ENCODE measurements at places on chromosomes 2 and 18.
A peak's percentile ranks its signal among the peaks of the same experiment; 100 is the strongest.

DNA sequence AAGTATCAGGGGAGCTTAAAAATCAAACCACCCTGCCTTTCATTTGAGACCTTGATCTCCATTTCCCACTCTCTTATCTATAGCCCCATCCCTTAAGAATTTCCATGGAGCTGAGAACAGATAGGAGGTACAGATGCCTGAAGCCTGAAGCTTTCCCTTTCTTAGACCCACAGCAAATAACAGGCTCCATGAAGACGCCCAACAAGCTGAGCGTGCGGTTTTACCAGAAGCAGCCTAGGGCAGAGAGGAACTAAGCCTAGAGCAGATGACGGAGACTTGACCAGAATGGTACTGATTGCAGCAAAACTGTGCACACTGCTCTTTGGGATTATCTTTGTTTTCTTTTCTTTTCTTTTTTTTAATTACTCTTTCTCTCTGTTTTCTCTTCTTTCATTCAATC lies 1.7 kb upstream of the ERBB4 start:
- H3K36me3 ChIP-seq = peaks cover 2% of the 10 kb centered on the region
- no peak overlapping the region for H3K4me3 ChIP-seq
- DNase-seq = no peak

DNA sequence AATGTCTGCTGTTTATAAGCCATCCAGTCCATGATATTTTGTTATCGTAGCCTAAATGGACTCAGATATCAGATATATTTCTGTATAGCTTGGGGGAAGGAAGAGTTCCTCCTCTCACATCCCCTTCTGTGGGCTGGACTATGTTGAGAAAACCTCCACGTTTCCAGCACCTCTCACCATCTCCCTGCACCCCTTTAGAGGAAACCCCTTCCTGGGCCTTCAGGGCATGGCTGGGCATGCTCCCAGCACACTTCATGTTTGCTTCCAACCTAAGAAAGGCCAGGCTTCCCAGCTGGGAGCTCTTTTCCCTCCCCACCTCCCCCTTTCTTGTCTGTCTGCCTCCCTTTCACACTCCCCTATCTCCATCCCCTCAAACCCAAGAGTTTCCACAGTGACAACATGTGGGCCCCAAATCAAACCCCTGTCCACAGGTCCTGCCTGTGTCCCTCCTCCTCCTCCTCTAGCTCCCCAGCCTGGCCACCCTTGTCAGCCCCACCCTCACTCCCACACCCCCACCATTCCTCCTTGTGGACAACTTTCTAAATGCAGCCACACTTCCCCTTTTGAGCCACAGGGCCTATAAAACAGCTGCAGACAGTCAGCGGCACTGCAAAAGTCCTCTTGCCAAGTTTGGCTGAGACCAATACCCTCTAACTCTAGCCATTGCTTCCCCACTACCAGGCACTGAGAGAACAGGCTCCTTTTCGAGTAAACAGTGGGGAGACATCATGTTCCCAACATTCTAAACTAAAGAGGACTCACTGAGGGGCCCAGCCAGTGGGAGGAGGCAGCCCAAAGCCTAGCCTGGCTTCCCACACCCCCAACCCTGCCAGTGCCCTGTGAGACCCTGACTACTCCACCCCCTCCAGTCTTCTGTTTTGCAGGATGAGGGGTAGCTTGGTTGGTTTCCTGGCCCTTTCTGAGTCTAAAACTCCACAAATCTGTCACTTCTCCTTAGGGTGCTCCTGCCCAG lies 120.5 kb downstream of the ZFP36L2 start:
- H3K36me3 ChIP-seq = peaks cover 6% of the 10 kb centered on the region
- DNase-seq = no peak
- H3K4me3 ChIP-seq = no peak overlapping the region
- H3K4me1 ChIP-seq = peaks cover 4% of the 10 kb centered on the region

DNA sequence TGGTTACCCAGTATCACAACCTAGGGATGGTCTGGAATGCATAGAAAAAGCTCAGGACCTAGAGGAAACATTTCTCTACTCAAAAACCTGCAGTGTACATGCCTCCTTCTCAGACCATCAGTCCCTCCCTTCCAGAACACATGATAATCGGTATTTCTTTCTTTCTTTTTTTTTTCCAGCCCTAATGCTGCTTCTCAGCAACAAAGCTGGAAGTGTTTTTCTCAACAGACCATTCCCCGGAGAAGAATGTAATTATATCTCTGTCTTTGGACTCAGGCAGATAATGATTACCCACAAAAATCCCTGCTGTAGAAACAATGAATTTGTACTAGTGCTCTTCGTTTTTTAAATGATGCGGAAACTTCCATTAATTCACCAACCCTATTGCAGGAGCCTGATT lies 44.1 kb upstream of the NDUFV2 start:
- H3K27ac ChIP-seq = no peak overlapping the region
- no peaks in the 10 kb centered on the region for H3K36me3 ChIP-seq
- H3K4me3 ChIP-seq = no peak overlapping the region
- no peak for DNase-seq

GRCh38 chr2:152186262-152186661 lies 10.7 kb upstream of the STAM2 start:
- H3K27ac ChIP-seq = no peak overlapping the region
- H3K4me1 ChIP-seq = peaks cover 13% of the 10 kb centered on the region
- no peak for DNase-seq
- no peak overlapping the region for H3K4me3 ChIP-seq

DNA sequence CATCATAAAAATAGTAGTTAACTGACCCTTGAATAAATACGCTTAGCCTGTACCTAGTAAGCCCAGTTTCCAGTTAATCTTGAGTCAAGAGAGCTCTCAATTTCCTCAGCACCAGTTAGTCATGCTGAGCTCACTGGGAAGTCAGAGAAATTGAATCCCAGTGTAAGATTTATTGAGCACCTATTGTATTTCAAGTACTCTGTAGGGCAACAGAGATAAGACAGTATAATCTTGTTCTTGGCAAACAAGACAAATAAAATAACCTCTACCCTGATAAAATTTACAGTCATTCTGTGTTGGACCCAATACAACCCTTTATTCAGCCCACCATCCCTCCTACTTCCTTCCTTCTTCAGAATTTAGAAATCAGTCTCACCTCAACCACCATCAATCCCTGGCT lies 71.9 kb upstream of the NRP2 start:
- H3K4me3 ChIP-seq = peak overlapping the region; percentile 28
- peaks cover 38% of the 10 kb centered on the region for H3K4me1 ChIP-seq
- no peak overlapping the region for H3K27ac ChIP-seq
- H3K36me3 ChIP-seq = no peaks in the 10 kb centered on the region
- peaks cover 12% of the 10 kb centered on the region for H3K27me3 ChIP-seq

DNA sequence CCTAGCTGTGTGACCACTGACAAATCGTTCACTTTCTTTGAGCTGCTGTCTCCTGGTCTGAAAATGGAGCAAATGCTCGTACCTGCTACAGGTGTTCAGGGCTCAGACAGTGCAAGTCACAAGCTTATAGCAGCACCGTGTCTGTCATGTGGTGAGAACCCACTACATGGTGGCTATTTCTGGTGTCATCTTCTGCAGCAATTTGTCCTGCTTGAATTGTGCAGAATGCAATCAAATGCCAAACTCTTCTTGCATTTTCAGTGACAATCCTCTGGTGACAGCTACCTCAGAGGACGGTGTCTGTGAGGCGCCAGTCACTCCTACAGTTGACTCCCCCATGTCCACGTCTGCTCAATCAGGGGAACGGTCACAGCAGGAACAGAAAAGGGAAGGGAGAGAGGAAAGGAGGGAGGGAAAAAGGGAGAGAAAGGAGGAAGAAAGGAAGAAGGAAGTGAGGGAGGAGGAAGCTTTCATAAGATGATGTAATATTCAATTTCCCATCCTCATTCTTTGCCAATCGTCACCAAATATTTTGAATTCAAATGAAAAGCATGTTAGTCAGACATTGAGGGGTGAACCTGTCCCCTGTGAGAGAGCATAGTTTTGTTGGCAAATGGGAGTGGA lies 122.2 kb downstream of the BCL2 start:
- no peaks in the 10 kb centered on the region for H3K27me3 ChIP-seq
- no peak overlapping the region for H3K4me3 ChIP-seq
- H3K36me3 ChIP-seq = peaks cover 12% of the 10 kb centered on the region
- H3K27ac ChIP-seq = no peak overlapping the region

DNA sequence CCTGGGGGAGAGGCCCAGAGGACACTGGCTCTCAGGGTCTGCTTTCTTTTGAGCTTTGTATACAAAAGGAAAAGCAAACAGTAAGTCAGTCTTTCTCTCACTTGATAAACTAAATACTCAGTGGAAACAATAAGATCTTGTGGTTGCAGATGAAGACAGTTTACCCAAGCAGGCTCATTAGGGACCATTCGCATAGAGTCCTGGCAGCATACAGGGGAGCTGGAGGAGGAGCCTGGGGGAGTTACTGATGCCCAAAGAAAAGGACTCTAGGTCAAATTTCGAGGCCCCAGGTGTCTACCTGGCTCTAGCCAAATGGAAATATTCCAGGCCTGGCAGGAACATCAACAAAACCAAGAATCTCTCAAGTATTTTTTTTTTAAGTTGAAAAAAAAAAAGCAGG lies 225.3 kb downstream of the CNTNAP5 start:
- no peaks in the 10 kb centered on the region for H3K4me1 ChIP-seq
- no peaks in the 10 kb centered on the region for H3K27me3 ChIP-seq
- H3K27ac ChIP-seq = no peak overlapping the region
- no peak overlapping the region for H3K4me3 ChIP-seq

- no peak for DNase-seq
- no peak overlapping the region for H3K27ac ChIP-seq
- H3K4me1 ChIP-seq = no peaks in the 10 kb centered on the region
- H3K4me3 ChIP-seq = no peak overlapping the region
Observed at GRCh38 chr2:1680222-1681016, 63.9 kb downstream of the PXDN start.

DNA sequence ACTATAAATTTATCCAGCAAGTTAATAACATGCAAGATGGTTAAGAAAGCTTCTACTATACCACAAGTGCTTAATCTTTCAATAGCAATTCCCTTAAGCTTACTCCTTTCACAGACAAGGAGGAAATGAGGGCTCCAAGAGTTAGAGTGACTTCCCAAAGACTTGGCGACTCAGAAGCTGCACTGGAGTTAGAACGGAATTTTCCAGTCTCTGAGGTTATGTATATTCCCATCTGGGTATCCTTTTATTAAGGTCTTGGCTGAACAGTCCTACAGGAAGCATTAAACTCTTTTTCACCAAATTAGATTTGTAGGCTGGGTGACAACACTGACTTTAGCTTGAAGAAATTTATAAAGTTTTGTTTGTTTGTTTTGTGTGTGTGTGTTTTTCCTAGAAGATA lies 256.9 kb upstream of the DPP10 start:
- no peak overlapping the region for H3K4me3 ChIP-seq
- no peaks in the 10 kb centered on the region for H3K36me3 ChIP-seq
- H3K4me1 ChIP-seq = no peaks in the 10 kb centered on the region
- H3K27ac ChIP-seq = no peak overlapping the region
- DNase-seq = no peak

DNA sequence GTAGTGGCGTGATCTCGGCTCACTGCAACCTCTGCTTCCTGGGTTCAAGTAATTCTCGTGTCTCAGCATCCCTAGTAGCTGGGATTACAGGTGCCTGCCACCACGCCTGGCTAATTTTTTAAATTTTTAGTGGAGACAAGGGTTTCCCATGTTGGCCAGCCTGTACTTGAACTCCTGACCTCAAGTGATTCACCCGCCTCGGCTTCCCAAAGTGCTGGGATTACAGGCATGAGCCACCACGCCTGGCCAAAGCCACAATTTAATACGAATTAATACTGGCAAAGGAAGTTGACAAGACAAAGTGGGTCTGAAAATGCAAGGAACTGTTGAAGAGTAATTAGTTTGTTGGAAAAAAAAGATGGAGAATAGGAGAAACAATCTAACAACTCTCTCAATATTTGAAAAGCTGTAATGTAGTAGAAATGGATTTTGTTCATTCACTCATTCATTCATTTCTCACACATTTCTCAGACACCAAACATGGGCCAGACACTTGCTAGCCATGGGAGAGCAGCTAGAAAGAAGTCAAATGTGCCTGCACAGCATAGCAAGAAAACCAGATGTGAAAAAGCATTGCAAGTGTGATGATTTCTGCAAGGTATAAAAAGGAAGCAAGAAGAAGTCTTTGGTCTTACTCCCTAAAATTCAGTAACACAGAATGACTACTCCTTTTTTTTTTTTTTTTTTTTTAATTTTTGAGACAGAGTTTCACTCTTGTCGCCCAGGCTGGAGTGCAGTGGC lies 39.4 kb upstream of the ATL2 start:
- no peak overlapping the region for H3K27ac ChIP-seq
- no peak for DNase-seq
- H3K27me3 ChIP-seq = peaks cover 5% of the 10 kb centered on the region
- H3K4me3 ChIP-seq = no peak overlapping the region
- H3K4me1 ChIP-seq = no peaks in the 10 kb centered on the region

DNA sequence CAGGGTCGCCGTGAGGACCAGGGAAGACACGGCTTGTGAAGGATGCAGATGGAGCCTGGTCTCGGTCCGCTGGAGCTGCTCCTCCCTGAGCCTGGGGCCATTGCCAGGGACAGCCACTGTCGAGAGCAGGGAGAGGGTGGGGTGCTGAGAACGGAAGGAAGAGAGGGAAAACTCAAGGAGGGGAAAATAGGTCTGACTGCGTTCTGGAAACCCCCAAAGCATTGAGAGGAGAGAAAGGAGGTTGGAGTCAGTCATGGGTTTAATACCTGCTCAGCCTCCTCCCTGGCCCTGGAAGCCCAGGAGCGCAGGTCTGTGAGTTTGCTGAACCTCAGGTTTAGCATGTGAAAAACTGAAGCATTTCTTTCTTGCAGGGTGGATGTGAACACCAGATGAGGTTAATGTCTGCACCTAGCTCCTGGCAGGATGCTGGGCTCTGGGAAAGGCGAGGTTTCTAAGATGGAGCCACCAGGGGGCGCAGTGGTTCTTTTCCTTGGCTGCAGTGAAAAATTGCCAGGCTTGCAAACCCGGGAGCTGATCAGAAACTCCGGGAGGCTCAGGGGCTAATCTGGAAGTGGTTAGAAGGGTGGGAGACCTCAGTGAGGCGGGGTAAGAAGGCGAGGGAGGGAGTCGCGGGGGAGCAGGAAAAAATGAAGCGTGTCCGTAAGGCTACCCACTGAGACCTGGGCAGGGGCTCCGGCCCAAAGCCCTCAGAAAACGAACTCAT lies 33.6 kb upstream of the RNF149 start:
- H3K36me3 ChIP-seq = no peaks in the 10 kb centered on the region
- H3K27ac ChIP-seq = no peak overlapping the region
- peaks cover 33% of the 10 kb centered on the region for H3K4me1 ChIP-seq
- DNase-seq = peak; percentile 46

GRCh38 chr2:162062559-162062958 lies 11.5 kb downstream of the DPP4 start:
- H3K4me3 ChIP-seq = peak overlapping the region; percentile 77
- peaks cover 93% of the 10 kb centered on the region for H3K4me1 ChIP-seq
- peaks cover 55% of the 10 kb centered on the region for H3K36me3 ChIP-seq
- no peak for DNase-seq
- H3K27me3 ChIP-seq = no peaks in the 10 kb centered on the region

DNA sequence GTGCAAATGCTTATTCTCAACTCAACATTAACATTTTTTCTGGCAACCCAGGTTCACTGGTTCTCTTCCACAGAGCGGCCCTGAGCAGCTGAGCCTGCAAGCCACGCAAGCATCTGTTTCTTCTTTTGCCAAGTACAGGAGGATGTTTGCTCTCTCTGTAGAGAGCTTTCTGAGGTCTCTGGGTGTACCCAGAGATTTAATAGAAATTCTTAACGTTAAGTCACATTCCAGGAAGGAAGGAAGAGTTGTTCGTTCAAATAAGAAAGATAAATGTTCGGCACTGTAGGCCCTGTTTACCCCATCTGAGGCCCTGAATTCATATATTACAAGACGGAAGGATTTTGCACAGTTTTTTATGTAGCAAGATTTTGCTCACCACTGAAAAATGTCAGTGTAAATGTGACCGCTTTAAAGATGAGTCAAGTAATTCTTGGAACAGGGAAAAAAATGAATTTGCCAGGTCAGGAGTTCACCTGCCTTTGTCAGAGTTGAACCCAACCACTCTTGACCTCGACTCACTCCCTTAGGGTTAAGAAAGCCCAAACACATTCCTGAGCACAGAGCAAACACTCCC lies 30.1 kb downstream of the KCTD18 start:
- no peak for DNase-seq
- no peak overlapping the region for H3K4me3 ChIP-seq
- H3K27ac ChIP-seq = no peak overlapping the region
- peaks cover 7% of the 10 kb centered on the region for H3K4me1 ChIP-seq
